ENCODE measurements at places on chromosomes 3 and 15. TPM values are rescaled to one million over a fixed set of nuclear protein-coding genes. Genes with fewer than 3 reads are reported as not detected.
A peak's percentile ranks its signal among the peaks of the same experiment; 100 is the strongest.

DNA sequence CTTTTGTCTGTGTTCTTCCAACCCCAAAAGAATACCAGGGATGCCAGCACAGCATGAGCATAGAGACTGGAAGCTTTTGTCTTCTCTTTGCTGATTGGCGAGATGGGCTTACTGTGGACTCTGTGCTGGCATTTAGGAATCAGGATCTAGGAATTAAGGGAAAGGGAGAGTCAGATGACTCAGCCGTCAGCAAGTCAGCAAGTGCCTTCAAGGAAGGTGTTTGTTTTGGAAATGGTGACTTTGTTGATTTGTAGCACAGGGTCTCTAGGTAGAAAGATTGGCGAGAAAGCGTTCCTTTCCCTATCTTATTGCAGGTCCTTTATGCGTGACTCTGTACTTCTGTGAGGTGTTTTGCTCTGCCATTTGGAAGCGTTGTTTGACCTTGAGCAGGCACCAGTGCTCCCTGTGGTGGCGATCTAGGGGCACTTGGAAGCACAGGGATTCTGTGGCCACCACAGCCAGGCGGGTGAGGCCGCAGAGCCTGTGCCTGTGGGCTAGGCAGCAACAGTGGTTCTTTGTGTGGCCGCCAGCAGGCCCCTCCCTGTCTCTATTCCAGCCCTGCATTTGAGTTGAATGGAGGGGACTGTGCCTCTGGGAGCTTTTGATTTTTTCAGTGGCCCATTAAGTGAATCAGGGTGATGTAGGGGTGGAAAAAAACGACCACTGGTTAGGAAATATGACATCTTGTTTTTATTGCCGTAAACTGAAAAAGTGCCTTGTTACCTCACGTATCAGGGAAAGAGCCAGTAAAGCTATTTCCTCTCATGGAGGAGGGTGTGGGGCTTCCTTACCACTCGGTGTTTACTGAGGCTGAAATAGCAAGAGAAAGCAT is 19.0 kb downstream of the FAN1 start:
- no peak overlapping the region for H3K4me3 ChIP-seq
- H3K27ac ChIP-seq: no peak overlapping the region
- no peaks in the 10 kb centered on the region for H3K27me3 ChIP-seq
- no peaks in the 10 kb centered on the region for H3K4me1 ChIP-seq
- no peak for DNase-seq

GRCh38 chr3:149181182-149181581 is 40.4 kb downstream of the CP start:
- H3K27me3 ChIP-seq: no peaks in the 10 kb centered on the region
- no peak overlapping the region for H3K27ac ChIP-seq
- H3K4me1 ChIP-seq: no peaks in the 10 kb centered on the region
- peaks cover 2% of the 10 kb centered on the region for H3K36me3 ChIP-seq

DNA sequence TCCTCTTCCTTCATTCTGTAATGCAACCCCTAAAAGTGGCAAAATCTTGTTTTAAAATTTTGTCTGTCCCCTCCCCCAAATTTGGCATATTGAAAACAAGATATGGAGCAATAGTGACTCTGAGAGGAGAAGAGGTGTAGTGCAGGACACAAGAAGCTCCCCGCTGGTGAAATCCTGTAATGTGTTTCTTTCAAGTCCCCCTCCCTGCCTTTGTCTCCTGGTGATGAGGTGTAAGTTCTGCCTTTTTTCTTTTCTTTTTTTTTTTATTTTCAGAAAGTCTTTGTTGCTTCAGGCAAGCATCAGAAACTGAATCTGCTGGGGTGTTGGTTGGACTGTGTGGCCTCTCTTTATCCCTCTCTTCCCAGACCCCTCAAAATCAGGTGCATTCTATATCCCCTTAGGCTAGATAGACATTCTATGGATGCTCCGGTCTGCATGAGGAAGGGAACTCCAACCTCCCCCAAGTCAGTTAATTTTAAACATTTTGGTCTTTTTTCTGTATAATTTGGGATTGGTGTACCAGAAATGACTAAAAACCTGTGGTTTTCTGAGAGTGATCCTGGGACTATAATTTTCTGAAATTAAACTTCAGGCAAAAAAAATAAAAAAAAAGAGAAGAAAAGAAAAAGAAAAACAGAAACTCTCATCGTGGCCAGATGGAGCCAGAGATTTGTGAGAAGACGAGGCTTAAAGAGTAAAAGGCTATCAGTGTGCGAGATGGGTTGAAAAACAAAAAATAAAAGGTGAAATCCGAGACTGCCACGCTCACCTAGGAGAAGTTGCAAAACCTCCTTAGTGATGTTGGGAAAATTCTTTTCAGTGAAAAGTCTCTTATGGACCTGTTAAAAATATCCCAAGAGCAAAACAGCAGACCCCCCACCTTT is 21.4 kb downstream of the ACKR2 start:
- no peak overlapping the region for H3K27ac ChIP-seq
- H3K27me3 ChIP-seq: peaks cover 5% of the 10 kb centered on the region
- no peak overlapping the region for H3K4me3 ChIP-seq
- H3K36me3 ChIP-seq: no peaks in the 10 kb centered on the region

GRCh38 chr3:40309925-40310695 is 603 bp downstream of the EIF1B start:
- H3K4me3 ChIP-seq: peak overlapping the region; percentile 96
- H3K36me3 ChIP-seq: peaks cover 27% of the 10 kb centered on the region
- peaks cover 23% of the 10 kb centered on the region for H3K4me1 ChIP-seq
- peak overlapping the region; percentile 97 for H3K27ac ChIP-seq
- peak; percentile 45 for DNase-seq
- no peaks in the 10 kb centered on the region for H3K27me3 ChIP-seq

The FSD2 gene
- total RNA-seq: not detected

The CXCR6 gene
- 4.0 TPM for total RNA-seq

- H3K4me1 ChIP-seq: peaks cover 3% of the 10 kb centered on the region
- H3K4me3 ChIP-seq: no peak overlapping the region
- no peak overlapping the region for H3K27ac ChIP-seq
- peaks cover 2% of the 10 kb centered on the region for H3K36me3 ChIP-seq
Measured at GRCh38 chr3:188416041-188416440, 262.1 kb downstream of the LPP start.

DNA sequence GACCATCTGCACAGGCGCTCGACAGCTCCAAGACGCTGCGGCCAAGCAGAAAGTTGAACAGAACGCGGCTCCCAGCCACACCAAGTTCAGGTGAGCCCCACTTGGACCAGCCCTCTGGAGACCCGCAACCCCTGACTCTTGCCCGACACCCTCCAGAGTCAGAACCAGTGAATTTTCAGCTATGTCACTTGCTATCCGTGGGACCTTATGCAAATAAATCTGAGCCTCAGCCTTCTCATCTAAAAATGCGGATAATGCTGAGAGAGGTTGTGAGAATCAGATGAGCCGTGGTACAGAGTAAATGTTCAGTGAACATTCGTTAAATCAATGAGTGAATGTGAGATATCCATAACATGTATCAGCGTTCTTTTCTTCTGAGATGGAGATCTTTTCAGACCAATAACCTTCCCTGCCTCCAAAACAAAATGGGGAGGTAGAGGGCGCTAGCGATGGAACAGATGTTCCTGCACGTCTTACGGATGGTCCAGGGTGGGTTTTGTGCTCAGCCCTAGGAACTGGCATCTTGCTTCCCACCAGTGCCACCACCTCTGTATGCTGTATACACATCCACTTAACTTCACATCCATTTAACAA is 524 bp downstream of the MRPS11 start:
- peak overlapping the region; percentile 98 for H3K27ac ChIP-seq
- no peaks in the 10 kb centered on the region for H3K27me3 ChIP-seq
- peaks cover 40% of the 10 kb centered on the region for H3K4me1 ChIP-seq

DNA sequence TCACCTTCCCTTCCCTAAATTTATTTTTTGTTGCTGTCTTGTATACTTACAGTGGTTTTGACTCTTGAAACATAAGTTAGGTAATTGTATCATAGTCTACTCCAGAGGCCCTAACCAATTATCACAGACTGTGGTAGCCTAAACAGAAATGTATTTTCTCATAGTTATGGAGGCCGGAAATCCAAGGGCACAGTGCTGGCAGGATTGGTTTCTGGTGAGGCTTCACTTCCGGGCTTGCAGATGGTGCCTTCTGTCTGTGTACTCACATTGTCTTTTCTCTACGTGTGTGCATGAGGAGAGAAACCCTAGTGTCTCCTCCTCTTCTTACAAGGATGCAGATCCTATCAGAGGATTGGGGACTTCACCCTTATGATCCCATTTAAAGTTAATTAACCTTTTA is 290.2 kb upstream of the KCNMB2 start:
- H3K27ac ChIP-seq: no peak overlapping the region
- H3K4me3 ChIP-seq: no peak overlapping the region
- DNase-seq: no peak
- no peaks in the 10 kb centered on the region for H3K36me3 ChIP-seq
- H3K27me3 ChIP-seq: peaks cover 5% of the 10 kb centered on the region

The SCAANT1 gene
- total RNA-seq: not detected

The TRIM59 gene
- total RNA-seq: 30.0 TPM

The LSAMP gene
- not detected for total RNA-seq

GRCh38 chr3:55246033-55246432 is 241.1 kb downstream of the WNT5A start:
- no peak overlapping the region for H3K27ac ChIP-seq
- no peaks in the 10 kb centered on the region for H3K36me3 ChIP-seq
- DNase-seq: no peak

The GOLGA8T gene
- total RNA-seq: not detected

- H3K4me1 ChIP-seq: peaks cover 69% of the 10 kb centered on the region
- no peak overlapping the region for H3K27ac ChIP-seq
- H3K4me3 ChIP-seq: no peak overlapping the region
- no peaks in the 10 kb centered on the region for H3K27me3 ChIP-seq
- peaks cover 36% of the 10 kb centered on the region for H3K36me3 ChIP-seq
Measured at GRCh38 chr3:31610700-31611275, 78.1 kb downstream of the STT3B start.

The ISLR2 gene
- not detected for total RNA-seq

The MAGEL2 gene
- not detected for total RNA-seq

GRCh38 chr3:187725653-187726370 is 19.5 kb downstream of the BCL6 start:
- no peak for DNase-seq
- no peak overlapping the region for H3K27ac ChIP-seq
- H3K27me3 ChIP-seq: no peaks in the 10 kb centered on the region
- no peak overlapping the region for H3K4me3 ChIP-seq
- no peaks in the 10 kb centered on the region for H3K4me1 ChIP-seq
- H3K36me3 ChIP-seq: peaks cover 74% of the 10 kb centered on the region

DNA sequence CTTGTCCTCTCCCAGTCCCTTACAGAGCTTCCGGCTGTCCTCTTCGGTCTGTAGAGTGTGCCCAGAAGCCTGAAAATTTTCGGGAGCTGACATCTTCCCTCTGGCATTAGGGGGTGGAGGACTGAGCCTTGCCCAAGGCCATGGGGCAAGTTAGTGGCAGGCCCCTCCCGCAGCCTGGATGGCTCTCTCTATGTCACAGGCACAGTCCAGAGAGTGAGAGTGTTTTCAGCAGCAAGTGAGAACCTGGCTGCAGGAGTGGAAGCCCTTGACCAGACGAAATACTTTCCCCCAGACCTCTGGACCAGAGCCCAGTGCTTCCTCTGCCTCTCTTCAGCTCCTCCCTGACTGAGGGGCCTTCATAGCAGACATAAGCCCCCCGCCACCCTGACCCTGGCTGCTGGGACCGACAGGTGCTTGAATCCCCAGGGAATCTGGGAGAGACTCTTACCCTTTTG is 50.5 kb upstream of the SEC22A start:
- no peak overlapping the region for H3K27ac ChIP-seq
- DNase-seq: no peak
- peaks cover 57% of the 10 kb centered on the region for H3K36me3 ChIP-seq
- no peaks in the 10 kb centered on the region for H3K27me3 ChIP-seq
- no peak overlapping the region for H3K4me3 ChIP-seq

DNA sequence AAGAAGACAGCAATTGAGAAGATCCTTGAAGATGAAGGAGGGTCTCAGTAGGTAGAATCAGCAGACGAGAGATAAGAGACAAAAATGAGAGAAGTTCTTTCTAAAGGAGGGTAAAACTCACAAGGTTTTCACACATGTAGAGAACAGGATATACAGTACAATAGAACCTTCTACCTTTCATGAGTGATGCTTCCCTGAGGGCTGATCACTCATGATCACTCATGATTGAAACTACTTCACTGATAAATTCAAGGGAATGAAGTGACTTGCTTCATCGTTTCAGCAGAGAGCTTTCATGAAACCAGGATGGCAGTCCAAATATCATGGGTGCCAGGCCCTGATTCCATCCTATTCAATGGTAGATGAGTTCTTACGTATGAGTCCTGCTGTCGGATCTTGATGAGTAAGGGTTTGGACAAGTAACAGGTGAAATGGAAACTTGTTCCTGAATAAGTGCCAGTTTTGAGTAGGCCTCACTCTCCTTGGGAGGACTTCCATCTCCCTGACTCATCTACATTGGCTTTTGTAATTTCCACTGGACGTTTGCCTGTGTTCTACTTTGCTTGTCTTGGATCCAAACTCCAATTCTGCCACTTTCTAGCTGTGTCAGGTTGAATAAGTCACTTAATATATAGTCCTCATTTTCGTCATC is 9.6 kb upstream of the CLDN16 start:
- H3K27ac ChIP-seq: no peak overlapping the region
- peaks cover 4% of the 10 kb centered on the region for H3K4me1 ChIP-seq
- H3K27me3 ChIP-seq: peaks cover 17% of the 10 kb centered on the region

DNA sequence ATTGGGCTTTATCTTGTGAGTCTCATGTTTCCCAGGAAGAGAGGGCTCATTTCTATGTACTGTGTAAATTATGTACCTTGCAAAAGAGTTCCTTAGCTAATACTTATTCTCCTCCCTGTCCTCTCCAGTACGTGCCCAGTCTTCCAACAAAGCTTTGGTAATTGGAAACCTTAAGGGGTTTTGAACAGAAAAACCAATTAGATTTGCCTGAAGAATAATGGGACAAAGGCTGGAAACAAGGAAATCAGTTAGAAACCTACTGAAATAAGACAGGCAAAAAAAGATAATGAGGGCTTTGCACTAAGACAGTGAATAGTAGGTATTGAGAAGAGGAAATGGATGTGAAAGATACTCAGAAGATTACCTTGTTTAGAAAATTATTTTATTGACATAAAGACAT is 82.5 kb downstream of the SPRED1 start:
- no peaks in the 10 kb centered on the region for H3K4me1 ChIP-seq
- H3K36me3 ChIP-seq: no peaks in the 10 kb centered on the region
- peaks cover 5% of the 10 kb centered on the region for H3K27me3 ChIP-seq
- DNase-seq: no peak
- no peak overlapping the region for H3K27ac ChIP-seq

DNA sequence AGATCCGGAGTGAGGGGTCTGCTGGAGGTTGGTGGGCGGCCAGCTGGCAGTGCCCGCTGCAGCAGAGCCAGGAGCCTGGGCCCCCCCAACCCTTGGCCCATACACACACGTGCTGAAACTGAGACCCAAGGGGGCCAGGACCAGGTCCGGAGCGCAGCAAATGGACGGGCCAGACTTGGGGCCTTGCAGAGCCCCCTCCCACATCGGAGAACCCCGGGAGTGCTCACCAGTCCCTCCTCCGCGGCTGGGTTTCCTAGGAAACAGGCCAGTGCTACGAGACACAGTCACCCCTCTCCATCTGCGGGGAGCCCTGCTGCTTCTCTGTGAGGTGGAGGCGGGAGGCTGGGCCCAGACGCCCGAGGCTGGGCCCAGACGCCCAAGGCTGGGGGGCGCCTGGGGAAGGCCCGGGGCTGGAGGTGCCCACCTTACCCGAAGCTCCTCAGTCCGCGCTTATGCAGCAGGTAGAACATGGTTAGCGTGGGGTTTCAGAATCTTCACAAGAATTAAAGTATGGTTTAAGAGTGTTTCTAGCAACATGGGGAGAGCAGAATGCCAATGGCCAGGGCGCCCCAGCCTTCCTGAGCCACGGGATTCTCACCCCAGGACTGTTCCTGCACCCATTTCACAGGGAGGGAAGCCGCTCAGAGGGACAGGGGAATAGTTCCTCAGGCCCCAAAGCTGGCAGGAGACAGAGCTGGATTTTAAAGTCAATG is 135.0 kb upstream of the PRR20G start:
- H3K27me3 ChIP-seq: peaks cover 23% of the 10 kb centered on the region
- H3K36me3 ChIP-seq: no peaks in the 10 kb centered on the region
- no peak overlapping the region for H3K27ac ChIP-seq
- peak; percentile 5 for DNase-seq

Measured in activated CD4-positive, alpha-beta memory T cell treated with anti-CD3 and anti-CD28 coated beads for 36 hours (primary cell).